ENCODE measurements at places on chromosomes 7 and 10.

DNA sequence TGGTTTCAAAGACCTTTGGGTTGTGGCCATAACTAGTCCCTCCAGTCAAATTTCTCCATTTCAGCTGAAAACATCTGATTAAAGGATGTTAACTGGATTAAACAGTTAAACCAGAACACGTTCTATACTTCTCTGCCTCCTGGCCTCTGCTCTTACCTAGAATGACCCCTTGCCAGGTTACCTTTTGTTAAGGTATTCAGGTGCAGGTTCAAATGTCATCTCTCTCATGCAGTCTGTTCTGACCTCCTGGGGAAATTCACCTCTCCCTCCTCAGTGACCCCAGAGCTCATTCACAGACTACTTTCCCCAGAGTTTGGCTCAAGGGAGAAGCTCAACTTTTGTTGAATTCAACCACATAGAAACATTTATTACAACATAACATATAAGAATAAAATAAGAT is 67.8 kb downstream of the RELN start:
- no peak for DNase-seq

GRCh38 chr7:148442933-148443332 is 147.6 kb upstream of the C7orf33 start:
- DNase-seq = no peak

GRCh38 chr10:28468707-28469483 is 64.0 kb upstream of the WAC start:
- no peak for DNase-seq

DNA sequence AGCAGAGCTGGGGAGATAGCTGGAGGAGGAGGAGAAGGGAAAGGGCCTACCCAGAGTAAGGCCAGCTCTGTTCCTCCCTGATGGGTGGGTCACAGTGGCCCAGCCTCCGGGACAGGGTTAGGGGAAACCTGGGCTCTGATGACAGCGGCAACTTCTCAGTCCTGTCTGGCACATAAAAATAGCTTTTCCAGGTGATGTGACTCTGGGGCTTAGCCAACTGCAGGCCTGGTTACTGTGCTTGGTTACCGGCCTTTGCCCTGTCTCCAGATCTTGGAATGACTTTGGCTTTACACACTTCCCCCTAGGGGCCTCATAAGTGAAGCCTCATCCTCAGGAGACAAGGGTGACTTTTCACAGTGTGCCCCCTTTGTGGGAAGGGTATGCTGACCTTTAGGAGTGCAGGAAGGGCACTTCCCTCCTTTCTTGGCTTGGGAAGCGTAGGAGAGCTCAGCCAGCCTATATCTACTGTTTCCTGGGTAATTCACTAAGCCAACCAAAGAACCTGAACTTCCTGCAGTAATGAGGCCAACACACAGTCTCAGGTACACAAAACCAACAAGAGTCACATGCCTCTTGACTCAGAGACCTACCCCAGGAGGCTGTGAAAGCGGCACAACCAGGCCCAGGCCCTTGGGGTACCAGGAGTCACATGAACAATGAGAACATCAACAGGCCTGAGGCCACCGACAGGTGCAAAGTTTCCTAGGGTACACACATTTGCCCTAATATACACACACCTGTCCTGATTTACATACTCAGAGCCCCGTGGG is 11.7 kb upstream of the HILPDA start:
- DNase-seq = no peak

DNA sequence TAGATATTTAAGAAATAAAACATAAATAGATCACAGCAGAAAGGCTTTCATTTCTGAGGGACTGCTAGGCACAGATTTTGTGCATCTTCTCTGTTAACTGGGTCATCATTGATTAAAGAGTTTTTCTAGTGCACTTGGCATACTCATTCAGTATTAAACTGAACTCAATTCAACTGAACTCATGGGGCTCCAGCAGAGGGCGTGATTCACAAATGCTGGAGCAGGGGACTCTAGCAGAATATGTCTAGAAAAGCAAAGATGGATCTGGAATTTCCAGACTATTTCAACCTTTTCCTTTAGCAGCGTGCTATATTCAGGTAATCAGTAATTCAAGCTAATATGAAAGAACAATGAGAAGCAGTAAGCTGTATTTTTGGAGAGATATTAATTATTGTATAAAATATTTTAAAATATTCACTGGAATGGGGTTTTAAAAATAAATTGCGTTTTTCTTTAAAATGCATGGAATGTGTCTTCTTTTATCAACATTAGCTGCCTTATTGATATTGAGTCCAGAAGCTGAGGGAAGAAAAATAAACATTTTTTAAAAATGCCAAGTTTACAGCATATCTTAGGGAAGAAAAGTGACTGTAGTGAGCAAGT is 296.8 kb upstream of the CACNA2D1 start:
- no peak for DNase-seq

GRCh38 chr7:30699706-30700495 is 17.6 kb upstream of the CRHR2 start:
- DNase-seq = no peak

GRCh38 chr10:77391605-77392235 is 245.9 kb downstream of the KCNMA1 start:
- DNase-seq = no peak

DNA sequence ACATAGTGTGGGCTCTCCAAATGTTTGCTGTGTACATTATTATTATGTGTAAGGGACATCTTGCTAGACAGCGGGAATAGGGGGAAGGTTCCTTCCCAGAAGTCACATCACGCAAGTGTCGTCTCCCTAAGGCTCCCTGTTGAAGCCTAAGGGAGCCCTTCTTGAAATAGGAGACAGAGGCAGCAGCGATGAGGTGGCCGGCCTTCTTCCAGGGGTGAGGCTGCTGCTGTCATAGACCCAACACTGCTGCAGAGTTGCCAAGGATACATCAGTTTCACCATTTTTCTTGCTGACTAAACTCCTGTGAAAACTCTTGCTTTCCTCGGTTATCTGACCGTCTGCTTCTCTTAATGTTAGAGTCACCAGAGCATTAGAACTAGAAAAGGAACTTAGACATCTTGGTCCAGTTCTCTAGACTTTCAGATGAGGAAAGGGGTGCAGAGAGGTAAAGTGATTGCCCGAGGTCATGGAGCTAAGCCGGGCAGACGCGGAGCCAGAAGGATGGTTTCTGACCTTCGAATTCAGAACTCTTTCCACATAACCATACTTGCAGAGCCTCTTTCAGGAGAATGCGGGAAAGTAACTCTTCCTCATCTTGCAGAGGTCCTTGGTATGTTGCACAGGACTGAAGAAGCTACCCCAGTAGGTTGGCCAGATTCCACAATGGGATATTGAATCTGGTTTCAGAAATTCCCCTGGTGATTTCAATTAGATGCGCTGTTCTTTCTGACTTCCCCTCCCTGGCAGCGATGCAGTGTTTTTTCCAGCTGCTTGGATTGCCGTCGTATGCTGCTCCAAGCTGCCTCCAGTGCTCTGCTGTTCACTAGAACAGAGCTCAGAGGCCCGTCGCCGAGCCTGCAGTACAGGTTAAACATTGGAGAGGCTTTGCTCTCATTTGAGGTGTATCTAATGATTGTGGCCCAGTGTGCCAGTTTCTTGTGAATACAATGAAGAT is 217.1 kb downstream of the CAMK1D start:
- DNase-seq = no peak

- DNase-seq = no peak
Measured at GRCh38 chr7:28041508-28042314, 138.9 kb downstream of the JAZF1 start.

DNA sequence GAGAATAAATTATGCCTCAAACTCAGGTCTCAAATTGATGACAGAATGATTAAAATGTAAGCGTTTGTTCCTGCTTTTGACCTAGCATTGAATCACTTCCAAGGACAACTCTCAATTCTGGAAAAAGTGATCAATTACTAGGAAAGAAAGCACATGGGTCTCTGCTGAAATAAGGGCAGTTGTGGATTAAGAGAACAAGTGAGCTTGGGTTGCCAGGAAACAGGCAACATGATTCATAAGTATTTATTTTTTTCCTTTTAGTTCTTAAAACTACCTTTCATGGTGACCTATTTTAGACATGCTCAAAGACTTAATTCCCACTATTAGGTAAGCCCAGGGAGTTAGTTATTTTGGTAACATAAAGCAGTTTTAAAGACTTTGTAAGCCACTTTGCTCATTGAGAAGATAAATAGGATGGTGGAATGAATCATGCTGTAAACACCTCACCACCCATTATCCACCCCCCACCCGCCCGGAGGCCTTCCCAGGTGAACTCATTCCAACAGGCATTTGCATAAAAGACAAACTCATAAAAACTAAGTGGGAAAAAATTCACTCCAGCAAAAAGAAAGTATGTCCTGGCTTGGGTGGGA is 728.3 kb downstream of the SORCS1 start:
- no peak for DNase-seq

DNA sequence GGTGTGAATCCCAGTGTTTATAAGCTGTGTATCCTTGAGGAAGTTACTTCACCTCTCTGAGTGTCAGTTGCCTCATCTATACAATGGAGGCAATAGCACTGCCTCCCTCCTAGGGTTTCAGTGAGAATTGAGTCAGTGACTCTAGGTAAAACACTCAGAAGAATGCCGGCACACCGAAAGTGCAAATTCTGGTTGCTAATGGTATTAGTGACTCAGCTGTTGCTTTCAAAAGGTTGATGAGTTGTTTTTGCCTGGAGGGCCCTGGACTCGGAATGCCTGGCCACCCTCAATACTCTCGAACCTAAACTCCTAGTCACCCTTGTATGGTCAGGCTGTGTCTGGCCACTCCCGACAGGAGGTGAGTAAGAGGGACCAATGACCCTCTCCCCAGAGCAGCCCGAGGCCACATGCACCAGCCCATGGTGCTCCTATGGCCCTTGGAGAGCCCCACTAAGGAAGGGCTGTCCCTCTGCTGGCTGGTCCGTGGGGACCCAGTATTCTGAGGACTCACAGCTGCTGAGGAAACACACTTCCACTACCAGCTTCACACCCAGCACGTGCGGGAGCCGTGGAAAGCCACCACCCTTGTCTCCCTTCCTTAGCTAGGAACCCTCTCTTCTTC is 60.2 kb downstream of the CALML3 start:
- DNase-seq = no peak

DNA sequence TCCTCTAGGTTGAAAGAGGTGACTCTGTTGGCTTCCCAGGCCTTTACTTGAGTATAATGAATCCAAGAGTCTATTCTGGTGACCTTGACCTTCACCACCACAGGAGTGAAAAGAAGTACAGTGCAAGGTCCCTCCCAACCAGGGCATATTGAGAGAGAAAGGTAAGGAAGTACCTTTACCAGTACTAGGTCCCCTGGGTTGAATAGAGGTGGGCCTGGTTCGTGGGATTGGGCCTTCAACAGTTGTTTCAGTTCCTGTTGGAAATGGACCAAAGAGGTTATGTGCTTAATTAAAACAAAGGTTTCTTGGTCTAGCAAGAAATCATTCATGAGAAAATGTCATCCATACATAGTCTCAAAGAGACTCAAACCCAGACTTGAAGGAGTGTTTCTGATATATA is 6.4 kb upstream of the SFTPA1 start:
- no peak for DNase-seq

DNA sequence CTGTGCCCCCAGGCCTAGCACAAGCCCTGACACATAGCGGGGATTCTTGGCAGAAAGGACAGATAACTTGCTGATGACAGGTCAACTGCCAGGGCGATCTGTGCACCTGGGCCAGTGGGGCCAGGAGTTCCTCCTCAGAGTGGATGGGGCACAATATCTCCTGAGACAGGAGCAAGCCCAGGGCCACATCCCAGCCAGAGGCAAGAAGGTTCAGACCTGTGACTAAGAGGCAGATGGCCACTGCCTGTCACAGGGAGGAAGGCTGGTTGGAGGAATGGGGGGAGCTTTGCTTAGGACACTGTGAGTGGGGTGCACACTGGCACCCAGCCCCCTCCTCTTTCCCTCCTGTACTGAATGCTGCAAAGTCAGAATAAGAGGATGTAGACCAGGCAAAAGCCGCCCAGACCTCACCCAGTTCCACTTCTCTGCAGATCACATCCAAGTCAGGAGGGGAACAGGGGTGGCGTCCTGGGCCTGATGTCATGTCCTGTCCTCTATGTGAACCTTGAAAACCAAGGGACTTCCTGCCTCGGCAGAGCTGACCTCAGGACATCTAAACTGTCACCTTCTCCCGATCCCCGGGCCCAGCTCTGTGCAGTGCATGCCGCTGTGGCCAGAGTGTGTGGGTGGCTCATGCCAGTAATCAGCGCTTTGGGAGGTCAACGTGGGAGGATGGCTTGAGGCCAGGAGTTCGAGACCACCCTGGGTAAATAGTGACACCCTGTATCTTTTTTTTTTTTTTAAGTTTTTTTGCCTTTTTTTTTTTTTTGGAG is 1.3 kb downstream of the GUSB start:
- peak; percentile 14 for DNase-seq

- no peak for DNase-seq
Measured at GRCh38 chr7:102044984-102045673, 227.7 kb downstream of the CUX1 start.

DNA sequence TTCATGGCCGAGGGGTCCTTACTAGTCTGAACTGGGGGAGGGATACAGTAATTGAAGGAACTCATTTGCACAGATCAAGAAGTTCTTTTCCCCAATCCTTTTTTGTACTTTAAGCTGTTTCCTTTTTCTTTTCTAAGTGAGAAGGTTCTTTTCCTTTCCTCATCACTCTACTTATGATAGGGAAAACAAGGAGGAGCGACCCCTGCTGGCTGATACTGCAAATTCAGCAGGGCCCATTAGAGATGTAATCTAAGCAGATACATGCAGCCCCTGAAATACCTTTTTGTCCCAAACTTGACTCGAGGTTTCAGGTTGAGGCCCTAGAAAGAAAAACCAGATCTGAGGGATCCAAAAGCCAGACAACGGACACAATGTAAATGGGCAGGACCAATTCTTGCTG is 305.5 kb downstream of the DNAJB9 start:
- DNase-seq = no peak

DNA sequence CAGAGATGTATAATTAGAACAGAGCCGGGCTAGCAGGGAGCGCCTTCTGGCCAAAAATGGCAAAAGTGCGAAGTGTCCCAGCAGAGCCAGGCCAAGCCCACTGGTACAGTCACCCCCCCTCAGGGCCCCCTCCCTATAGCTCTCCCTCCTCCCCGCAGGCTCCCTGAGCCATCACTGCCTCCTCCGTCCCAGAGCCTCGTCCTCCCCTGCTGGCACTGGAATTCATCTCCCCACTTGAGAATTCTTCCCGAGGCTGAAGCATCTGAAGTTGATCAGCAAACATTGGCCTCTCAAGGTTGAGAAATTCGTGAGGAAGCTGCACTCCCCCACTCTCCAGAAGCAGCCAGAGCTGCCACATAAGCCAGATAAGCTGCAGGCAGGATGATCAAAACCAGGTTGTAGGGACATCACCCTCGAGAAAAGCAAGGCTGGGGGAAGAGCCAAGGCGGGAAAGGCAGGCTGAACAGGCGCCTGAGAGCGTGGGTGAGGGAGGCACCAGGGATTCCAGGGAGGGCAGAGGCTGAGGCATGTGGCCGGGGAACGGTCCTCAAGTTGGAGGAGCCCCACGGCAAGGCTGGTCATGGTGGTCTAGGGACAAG is 23.4 kb downstream of the CAMK2G start:
- DNase-seq = no peak

DNA sequence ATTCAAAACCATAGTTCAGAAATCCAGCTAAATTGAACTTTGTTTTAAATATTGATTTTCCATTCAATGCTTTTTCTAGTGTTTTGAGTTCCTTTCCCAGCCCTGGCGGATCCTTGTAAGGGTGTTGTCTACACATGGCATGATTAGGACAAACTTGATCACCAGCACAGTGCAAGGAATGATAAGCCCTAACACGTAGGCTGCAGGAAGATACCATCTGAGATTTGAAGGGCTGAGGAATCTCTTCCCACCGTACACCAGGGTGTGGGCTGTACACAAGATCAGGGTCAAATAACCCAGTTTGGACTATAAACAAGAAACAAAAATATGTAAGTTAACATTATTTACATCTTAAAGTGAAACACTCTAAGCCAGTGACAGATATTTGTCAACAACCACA is 27.4 kb downstream of the STEAP4 start:
- no peak for DNase-seq

Data from stimulated activated CD8-positive, alpha-beta memory T cell treated with anti-CD3 and anti-CD28 coated beads, Interleukin-7, amount 100 ng/mL, for 1 hour (primary cell).